ENCODE measurements at places on chromosomes 2 and 18.

- no peak for DNase-seq
These were observed 17.3 kb upstream of the GPR55 start for GRCh38 chr2:230942371-230942770.

GRCh38 chr2:18430996-18431748 lies 129.3 kb downstream of the RDH14 start:
- no peak for DNase-seq

- no peak for DNase-seq
These were observed 684.4 kb upstream of the SYT4 start for GRCh38 chr18:43961722-43962121.

GRCh38 chr18:57595347-57595746 lies 8.8 kb upstream of the FECH start:
- DNase-seq, result no peak

- DNase-seq, result no peak
These were observed 36.1 kb downstream of the TMEM163 start for GRCh38 chr2:134682726-134683125.

- no peak for DNase-seq
These were observed 112.2 kb downstream of the SRBD1 start for GRCh38 chr2:45498661-45499550.

GRCh38 chr2:240503375-240503774 lies 54.4 kb downstream of the ANKMY1 start:
- DNase-seq, result no peak

GRCh38 chr18:23149570-23149969 lies 14.3 kb downstream of the CABLES1 start:
- DNase-seq, result no peak

DNA sequence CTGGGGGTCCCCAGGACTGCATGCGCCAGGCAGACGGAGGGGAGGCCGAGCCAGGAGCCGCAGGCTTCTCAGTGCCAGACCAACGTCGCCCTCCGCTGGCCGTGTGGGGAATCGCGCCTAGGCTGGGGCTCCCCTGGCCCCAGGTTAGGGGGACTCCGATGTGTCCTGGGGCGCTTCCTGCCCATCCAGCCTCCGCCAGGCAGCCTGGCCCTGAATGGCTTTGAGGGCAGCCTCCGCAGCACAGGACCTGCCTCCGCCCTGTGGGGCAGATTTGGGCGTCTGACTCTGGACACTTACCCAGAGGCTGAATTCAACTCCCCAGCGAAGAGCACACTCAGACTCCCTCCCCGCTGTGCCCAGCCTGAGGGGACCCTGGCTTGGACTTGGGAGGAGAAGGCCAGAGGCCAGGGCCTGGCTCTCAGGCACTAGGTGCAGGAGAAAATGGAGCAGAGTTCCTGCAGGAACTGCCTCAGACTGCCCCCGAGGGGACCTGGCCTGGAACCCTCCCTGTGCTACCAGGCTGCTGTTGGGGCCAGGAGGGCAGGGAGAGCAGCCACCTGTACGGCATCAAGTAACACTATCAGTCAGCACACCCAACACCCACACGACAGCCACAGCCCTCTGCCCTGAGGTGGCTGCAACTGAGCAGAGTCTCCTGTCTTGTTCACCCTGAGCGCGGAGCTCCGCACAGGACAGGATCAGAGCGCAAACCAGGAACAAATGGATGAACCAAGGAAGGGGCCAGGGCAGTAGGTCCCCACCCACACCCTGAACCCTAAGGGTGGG lies 597 bp upstream of the TEKT4 start:
- DNase-seq, result no peak

DNA sequence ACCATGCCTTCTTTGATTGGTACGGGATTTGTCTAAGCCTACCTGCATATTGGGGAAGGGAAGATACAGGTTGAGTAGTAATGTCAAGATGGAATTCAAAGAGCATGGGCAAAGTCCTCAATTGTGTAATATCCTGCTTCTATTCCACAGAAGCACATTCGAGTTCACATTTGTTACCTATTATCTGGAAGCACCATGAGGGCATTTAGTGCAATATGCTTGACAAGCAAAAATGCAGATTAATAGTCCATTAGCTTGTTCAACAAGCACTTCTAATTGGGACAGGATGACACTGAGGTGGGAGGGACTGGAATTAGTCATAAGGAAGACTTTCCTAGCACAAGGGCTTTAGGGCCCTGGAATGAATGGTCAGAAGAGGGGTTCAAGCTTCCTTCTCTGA lies 40.5 kb downstream of the MYO5B start:
- no peak for DNase-seq

- DNase-seq, result no peak
These were observed 290.6 kb downstream of the ZNF521 start for GRCh38 chr18:25061395-25061794.

Data from activated CD8-positive, alpha-beta memory T cell treated with anti-CD3 and anti-CD28 coated beads for 48 hours (primary cell).